ENCODE measurements at places on chromosomes 5 and 9.

GRCh38 chr9:6428940-6429889 lies 16.2 kb downstream of the UHRF2 start:
- no peak for DNase-seq

DNA sequence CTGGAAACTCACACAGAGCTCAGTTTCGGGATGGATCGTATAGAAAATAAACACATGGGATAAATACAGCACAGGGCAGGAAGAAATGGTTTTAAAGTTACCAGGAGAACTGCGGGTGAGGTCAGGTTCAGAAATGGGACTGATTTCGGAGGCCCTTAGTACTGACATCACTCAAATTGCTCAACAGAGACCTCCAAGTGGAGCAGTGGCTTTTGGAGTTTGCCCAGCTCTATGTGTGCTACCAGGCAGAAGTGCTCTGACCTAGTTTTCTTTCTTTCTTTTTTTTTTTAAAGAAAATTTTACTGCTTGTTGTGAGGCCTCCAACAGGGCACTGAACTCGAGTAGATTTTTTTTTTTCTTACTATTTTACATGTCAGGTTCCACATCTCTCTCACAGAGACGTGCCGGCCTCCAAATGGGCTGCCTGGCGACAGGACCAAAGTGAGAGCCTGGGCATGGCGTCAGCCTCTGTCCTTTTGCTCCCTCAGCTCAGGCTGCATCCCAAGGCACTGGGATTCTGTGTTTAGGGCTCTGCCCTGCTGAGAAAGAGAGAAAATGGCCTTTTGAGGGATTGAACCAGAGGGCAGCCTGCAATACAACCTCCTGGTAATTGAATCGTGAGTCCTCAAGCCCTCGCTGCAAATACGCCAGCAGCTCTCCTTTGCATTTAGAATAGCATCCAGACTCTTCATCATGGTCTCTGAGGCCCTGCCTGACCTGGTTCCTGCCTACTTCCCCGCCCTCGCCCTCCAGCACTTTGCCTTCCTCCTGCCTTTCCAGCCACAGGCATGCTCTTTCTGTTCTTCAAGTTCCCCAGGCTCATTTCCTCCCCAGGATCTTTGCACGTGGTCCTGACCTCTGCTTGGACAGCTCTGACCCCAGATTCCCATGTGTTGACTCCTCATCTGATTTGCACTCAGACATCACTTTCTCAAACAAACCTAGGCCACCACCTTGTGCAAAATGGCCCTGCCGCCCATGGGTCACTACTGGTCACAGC lies 173.5 kb downstream of the FGF1 start:
- DNase-seq, result no peak

DNA sequence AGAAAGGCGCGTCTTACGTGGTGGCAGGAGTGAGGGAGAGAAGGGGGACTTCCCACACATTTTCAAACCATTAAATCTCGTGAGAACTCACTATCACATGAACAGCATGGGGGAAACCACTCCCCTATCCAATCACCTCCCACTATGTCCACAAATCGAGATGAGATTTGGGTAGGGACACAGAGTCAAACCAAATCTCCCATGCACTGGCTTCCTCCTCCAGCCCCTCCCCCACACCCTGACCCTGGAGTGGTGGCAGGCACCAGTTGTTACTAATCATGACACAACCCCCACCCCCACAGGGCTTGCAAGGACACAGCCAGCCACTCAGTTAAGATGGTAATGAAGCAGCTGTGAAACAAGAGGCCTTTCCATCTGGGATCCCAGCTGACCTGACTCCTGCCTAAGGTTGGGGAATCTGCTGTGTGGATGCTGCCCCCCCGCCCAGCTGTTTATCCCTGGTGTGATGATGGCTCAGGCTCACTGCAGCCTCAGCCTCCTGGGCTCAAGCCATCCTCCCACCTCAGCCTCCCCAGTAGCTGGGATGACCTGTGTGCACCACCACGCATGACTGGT lies 57.1 kb upstream of the FUBP3 start:
- DNase-seq, result no peak

DNA sequence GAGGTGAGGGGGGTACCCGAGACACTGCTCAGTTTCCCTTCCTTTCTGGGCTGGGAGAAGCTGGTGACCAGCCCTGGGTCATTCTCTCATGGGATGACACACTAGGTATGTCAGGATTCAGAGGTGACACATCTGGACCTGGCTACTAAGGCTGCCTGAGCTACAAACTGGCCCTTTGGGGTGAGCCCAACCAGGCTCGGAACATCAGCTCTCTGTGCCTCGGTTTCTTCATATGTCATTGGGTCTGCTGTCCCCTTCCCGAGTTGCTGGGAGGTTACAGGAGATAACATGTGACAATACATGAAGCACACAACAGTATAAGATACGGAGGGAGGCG lies 11.8 kb downstream of the CARD19 start:
- no peak for DNase-seq

GRCh38 chr5:122187426-122187825 lies 58.1 kb downstream of the ZNF474 start:
- DNase-seq, result no peak

GRCh38 chr9:111030492-111030891 lies 7.8 kb downstream of the LPAR1 start:
- DNase-seq, result no peak

GRCh38 chr5:135392256-135392655 lies 6.8 kb downstream of the MACROH2A1 start:
- no peak for DNase-seq

GRCh38 chr5:85263125-85263524 lies 878.4 kb upstream of the EDIL3 start:
- DNase-seq, result no peak

GRCh38 chr9:135183528-135184180 lies 96.2 kb downstream of the OLFM1 start:
- no peak for DNase-seq

- no peak for DNase-seq
These were observed 103.3 kb upstream of the HMHB1 start for GRCh38 chr5:143708672-143709071.

- no peak for DNase-seq
These were observed 83.5 kb downstream of the FSTL4 start for GRCh38 chr5:133528841-133529240.

DNA sequence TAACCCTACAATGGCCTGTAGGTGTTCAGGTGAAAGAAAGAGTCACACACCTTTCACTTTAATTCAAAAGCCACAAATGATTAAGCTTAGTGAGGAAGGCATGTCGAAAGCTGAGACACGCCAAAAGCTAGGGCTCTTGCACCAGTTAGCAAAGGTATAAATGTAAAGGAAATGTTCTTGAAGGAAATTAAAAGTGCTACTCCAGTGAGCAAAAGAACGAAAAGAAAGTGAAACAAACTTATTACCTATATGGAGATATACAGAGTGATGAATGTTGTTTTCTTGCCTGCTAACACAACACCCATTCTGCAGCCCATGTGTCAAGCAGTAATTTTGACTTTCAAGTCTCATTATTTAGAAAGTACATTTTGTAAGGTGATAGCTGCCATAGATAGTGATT lies 254.2 kb upstream of the SLC24A2 start:
- DNase-seq, result no peak

DNA sequence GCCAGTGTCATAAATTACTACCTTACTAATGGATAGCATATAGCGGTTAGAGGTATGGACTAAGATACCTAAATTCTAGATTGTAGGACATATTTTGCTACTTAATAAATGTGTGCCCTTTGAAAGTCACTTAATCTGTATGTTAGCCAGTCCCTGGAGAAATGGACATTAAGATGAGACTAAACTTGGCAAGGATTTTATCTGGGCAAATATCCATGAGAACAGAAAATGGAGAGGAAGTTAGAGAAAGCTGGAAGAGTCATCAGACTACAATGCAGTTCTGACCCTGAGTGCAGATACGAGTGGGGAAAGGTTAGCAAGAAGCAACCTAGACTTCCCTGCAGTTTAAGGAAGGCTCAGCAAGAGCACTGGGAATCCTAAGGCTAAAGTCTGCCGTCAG lies 33.0 kb downstream of the TBCA start:
- no peak for DNase-seq

DNA sequence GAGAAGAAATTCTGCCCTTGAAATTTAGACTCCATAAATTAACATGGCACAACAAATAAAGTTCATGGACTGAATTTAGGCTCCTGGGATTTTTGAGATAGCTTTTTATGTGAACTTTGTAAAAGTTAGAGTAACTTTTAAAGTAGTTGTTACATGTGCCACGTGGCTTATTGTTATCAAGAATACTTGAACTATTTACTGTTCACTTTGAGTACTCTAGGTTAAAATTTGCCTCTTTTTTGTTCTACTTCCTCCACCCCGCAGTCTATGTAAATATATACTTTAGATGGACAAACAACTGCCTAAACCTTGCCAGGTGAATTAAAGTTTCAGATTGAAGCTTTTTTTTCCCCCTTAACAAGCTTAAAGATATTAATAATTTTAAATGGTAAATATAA lies 457.9 kb downstream of the RAB3C start:
- DNase-seq, result no peak

DNA sequence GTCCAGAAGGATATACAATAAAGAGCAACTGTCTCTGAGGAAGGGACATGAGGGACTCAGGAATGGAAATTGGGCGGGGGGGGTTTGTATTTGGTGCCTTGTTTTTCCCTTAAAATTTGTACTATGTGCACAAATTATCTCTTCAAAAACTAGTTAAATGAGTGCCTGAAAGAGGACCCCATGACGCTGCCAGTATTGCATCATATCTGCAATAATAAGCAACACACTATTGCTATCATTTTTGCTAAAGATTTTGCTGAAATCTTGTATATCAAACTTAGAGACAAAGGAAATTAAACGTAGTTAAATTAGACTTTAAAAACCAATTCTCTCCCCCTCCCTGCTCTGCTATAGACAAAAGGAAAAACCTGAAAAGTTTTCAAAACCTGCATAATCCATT lies 89.7 kb upstream of the SLC30A5 start:
- no peak for DNase-seq

DNA sequence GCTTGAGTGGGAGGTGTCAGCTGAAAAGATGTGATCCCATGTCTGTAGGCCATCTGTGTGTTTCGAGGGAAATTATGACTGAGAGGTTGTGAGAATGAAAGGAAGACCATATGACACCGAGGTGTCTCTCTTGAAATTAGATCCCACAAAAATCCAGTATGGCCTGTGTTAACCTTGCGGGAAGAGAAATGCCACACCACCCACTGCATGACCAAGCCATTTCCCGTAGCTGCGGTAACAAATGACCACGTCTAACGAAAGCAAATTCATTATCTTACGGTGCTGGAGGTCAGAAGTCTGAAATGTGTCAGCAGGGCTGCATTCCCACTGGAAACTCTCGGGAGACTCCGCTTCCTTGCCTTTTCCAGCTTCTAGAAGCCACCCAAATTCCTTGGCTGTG lies 11.6 kb downstream of the C9orf57 start:
- no peak for DNase-seq

- DNase-seq, result peak; percentile 27
These were observed 1.2 kb upstream of the SQSTM1 start for GRCh38 chr5:179819296-179820126.

All from activated T-helper 1 cell treated with anti-CD3 and anti-CD28 coated beads, Interleukin-2, amount 50 U/mL, for 16 hours (primary cell).